ENCODE measurements at places on chromosomes 7 and 10.
A peak's percentile ranks its signal among the peaks of the same experiment; 100 is the strongest.

- DNase-seq, result no peak
Measured at GRCh38 chr7:94512735-94513564, 3.3 kb downstream of the CASD1 start.

- no peak for DNase-seq
Measured at GRCh38 chr10:31274310-31274709, 44.7 kb upstream of the ZEB1 start.

- DNase-seq, result no peak
Measured at GRCh38 chr10:44874166-44874565, 37.0 kb upstream of the TMEM72 start.

DNA sequence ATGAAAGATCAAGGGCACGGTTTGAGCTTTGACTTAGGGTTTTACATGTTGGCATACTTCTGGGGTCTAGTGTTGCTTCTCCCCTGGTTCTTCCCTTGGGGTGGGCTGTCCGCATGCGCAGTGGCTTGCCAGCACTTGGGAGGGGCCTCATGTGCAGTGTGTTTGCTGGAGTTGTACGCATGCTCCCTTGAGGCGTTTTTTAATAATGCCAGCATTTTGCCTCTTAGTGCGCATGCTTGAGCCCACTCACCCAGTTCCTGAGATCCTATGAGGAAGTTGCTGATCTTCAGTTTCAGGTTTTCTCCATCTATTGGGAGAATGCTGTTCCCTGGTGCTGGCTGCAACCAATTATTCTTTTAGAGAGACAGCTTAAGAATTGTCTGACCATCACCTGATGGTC lies 113.4 kb upstream of the GPR141 start:
- no peak for DNase-seq

DNA sequence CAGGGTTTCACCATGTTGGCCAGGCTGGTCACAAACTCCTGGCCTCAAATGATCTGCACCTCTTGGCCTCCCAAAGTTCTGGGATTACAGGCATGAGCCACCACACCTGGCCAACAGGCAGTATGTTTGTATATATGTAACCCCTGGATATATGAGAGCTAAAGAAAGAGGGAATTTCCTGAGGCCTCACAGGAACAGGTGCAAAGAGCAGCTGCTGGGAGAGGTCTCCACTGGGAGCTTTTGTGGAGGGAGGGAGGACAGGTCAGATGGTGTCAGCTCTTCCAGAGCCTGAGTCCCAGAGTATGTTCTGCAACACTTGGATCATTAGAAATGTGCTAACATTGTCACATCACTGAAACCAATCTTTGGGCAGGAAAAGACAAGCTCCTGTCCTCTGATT lies 110.1 kb upstream of the KIF5B start:
- no peak for DNase-seq

- peak; percentile 100 for DNase-seq
Measured at GRCh38 chr10:104268713-104269645, at the start of gene GSTO2. GSTO2 (plus strand) TSS chr10:104269184; CDS start chr10:104274916, 5,732 bp downstream.

DNA sequence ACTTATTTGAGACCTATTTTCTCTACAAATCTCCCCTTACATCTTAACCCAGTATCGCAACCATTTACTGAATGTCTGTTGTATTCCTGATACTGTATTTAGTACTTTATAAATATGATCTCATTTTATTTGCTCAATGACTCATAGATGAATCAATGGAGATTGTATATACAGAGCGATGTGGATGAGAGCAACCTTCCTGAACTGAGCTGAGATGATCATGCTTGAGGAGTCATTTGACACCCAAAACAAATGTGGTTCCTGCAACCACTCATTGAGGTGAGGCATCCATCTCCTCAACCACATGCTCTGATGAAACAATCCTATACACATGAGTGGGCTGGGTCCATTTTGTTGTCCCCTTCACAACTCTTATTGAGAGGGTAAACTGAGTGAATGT lies 250.0 kb downstream of the CDC14C start:
- peak; percentile 79 for DNase-seq

DNA sequence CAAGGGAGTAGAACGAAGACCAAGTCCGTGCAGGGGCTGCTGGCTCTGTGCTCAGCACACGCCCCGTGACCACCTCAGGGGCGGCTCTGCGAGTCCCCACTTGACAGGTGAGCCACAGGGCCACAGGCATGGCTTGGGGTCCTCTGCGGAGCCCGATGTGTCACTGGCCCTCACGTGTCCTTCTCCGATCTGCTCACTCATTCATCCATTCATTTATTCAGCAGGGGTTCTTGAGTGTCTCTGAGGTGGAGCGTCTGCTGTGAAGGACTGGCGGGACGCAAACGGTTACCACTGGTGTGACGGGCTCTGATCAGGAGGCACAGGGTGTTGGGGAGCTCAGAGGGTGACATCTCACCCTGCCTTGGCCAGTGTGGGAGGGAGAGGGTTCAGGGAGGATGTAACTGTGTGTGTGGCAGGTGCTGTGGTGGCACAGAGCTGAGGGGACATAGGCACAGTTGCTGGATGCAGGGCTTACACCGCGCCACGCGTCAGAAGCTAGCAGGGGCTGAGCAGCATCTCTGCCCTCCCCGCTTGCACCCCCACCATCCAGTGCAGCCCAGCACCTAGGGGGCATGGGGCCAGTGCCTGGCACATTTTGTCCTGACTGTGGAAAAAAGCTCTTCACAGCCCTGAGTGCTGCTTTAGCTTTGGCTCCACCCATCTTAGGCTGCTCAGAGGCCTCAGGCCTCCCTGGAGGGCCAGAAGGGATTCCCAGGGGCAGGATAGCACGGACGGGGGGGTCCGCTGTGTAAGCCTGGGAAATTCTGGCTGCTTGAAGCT lies 116.8 kb downstream of the LHPP start:
- no peak for DNase-seq

DNA sequence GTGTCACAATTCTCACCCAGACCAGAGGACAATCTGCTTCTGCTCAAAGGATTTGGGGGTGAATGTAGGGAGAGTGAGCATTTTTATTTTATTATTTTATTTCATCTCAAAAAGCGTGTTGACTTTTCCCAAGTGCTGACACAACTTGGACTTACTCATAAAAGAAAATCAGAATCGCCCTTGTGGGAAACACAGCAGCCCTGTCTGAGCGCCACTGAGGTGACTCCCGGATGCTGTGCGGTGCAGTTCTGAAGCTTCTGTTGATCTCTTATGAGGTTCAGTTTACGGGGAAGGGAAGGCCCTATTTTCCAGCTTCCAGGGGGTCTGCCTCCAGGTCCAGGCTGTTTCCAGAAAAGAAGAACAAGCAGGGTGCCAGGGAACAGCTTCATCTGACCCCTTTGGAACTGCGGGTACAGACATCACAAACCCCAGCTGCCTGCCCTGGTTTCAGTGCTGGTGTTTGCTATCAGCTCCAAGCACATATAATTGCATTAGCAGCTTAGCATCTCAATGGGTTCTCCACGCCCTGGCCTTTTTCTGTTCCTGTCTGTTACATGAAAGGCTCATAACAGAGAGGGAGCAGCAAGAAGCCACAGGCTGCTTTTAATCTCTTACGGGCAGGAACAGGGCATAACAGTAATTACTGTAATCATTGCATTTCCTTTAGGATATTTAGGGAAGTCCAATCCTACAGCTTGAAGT lies 52.4 kb downstream of the PARP12 start:
- DNase-seq, result no peak

- no peak for DNase-seq
Measured at GRCh38 chr10:101838416-101838970, 5.1 kb downstream of the KCNIP2 start.

DNA sequence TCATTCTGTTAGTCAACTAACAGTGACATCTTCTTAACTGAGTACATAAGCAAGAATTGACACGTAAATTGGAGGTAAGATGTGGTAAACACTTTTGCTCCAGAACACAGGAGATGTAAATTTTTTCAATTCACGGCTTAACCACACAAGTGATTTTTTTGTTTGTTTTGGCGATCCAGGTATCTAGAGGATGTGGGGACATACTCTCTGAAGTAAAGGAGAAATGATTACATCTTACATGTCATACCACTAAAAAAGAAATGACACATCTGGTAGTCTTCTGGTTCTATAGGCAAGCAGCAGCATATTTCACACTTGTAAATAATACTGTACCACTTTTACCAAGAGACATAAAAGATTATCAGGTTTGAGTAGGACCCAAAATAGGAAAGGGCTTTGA lies 200.3 kb upstream of the ZWINT start:
- DNase-seq, result no peak

- no peak for DNase-seq
Measured at GRCh38 chr10:18968159-18968558, 80.4 kb upstream of the MALRD1 start.

DNA sequence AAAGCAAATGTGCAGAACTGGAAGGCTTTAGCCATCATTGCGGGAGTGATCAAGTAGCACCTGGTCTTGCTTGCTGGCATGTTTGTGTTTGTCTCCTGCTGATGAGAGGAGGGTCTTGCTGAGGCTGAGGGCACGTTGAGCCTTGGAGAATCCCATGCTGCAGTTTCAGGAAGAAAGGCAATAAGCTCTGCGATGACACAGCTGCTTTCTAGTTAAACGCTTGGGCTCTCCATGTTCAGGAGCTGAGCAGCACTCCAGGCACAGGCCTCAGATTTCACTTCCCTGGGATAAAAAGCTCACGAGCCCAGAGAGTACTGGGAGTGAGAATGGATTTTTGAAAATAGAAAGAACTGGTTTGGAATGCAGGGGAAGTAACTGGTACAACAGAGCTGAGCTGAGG lies 100.8 kb downstream of the LRRC18 start:
- no peak for DNase-seq

- no peak for DNase-seq
Measured at GRCh38 chr7:24231493-24231892, 52.5 kb upstream of the NPY start.

DNA sequence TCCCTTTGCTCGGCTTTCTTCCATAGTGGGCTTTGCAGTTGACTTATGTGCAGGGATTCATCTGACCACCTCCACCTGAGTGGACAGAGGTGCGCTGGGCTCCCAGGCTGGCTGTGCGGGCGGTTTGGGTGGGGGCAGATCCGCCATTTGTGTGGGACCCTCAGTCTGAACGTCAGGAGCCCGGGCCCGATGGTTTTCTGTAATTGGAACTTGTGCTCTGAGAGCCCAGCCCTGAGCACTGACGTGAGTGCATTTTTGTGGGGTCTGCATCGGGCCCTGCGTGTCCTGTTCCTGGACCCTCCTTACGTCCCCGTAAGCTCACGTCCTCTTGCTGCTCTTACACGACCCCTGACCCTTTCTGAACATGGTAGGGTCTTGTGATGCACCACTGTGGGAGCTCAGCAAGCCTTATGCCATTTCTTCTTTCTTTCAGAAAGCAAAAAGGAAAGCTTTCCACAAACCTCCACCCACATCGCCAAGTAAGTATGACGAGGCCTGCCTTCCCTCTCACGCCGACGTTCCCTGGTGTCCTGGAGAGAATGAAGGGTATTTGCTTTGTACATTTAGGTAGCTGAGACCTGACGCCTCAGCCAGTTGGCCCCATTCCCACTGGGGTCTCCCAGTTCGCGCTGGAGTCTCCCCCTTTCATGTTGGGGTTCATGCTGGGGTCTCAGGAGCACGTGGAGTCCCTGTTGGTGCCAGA lies 9.9 kb downstream of the IQCE start:
- no peak for DNase-seq

GRCh38 chr10:72649291-72649690 lies 23.4 kb upstream of the MICU1 start:
- no peak for DNase-seq

DNA sequence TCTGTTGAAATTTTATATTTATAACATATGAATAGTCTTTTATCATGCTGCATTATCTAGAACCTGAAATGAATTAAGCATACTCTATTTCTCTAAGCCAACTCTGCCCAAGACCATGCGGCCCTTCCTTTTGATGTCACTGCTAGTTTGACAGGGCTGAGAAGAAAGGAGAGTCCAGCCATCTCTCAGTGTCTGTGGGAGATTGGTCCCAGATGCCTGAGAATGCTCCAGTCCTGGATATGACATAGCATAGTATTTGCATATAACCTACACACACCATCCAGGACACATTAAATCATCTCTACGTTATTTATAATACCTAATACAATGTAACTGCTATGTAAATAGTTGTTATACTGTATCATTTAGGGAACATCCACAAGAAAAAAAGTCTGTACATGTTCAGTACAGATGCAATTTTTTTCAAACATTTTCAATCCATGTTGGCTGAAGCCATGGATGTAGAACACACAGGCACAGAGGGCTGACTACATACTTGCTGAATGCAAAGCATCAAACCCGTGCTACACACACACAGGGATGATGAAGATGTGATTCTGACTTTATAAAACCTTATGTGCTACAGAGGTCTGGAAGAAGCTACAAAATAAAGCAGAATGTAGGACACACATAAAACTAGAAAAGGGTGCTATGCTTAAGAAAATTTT lies 315.4 kb downstream of the PARD3 start:
- no peak for DNase-seq

GRCh38 chr7:81236560-81236959 lies 317.7 kb upstream of the SEMA3C start:
- peak; percentile 8 for DNase-seq

DNA sequence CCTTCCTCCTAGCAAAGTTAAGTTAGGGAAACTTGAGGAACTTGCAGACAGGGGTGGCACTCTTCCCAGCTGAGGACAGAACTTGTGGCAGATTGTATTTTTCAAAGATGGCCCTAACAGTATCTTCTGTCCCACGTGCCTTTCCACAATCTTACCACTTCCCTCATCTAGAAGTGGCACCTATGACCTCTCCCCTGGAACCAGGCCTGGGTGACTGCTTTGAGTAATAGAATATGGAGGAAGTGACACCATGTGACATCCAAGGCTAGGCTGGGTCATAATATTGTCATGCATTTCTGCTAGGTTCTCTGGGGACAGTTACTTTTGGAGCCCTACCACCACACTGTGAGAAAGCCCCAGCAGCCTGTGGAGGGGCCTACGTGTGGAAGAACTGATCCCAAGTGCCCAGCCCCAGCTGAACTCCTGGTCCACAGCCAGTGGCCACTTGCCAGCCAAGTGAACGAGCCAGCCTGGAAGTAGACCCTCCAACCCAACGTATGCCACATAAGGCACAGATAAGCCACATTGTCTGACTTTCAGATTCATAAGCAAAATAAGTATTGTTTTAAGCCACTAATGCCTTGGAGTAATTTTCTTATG lies 193.7 kb downstream of the PTPN20 start:
- DNase-seq, result no peak

DNA sequence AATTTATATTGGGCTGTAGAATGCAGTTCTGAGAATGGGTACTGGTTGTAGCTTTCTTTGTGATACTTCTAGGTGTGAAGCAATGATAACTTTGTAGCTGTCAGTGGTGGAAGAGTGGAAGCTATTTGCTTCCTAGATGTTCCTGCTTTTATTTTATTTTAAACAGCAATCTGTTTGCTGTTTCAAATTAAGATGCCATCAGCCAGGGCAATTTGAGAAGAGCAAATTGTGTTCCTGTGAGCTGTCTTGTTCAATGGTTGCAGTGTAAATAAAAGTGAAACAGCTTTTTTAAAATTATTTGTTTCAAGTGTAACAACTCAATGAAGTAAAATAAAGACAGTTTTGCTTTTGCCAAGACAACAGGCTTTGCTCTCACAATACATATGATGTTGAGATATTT lies 150.8 kb upstream of the TMEM229A start:
- no peak for DNase-seq

GRCh38 chr10:15140698-15141097 lies 27.8 kb downstream of the NMT2 start:
- DNase-seq, result no peak

- DNase-seq, result no peak
Measured at GRCh38 chr10:75569506-75569905, 138.1 kb downstream of the LRMDA start.

Data from kidney tubule cell (primary cell).